ENCODE measurements at places on chromosomes 16 and 17.
A peak's percentile ranks its signal among the peaks of the same experiment; 100 is the strongest.

GRCh38 chr16:56399486-56399885, 25.9 kb downstream of the AMFR start:
- no peak for DNase-seq

DNA sequence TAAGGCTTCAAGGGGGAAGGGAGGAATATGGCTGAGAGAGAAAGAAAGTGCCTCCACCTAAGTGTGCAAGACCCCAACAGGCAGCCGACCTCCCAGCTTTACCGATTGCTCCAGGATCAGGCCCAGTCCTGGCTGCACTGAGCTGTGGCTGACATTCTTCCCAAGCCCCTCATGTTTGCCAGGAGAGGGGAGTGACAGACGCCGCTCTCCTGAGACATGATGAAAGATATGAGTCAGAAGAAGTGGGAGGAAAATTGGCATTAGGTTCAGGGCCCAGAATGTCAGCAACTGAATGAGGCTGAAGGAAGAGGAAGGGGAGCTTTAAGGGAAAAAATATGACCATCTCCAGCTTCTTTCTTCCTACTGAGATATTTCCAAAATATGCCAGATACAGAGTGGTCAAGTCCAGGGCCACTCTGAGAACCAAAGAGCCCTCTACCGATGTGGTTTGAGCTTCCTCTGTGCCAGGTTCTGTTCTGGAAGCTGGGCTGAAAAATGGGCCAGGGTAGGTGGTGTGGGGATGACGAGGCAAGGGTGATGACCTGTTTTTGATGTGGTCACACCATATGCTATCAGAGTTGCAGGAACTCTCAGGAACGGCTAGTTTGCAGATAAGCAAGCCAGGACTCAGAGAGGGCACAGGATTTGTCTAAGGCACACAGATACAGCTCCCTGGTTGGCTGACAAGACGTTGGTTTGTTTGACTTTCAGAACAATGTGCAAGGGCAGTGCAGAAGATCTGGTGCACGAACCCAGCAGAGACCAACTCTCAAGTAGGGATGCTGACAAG, 176.7 kb downstream of the SOX9 start:
- DNase-seq = no peak

DNA sequence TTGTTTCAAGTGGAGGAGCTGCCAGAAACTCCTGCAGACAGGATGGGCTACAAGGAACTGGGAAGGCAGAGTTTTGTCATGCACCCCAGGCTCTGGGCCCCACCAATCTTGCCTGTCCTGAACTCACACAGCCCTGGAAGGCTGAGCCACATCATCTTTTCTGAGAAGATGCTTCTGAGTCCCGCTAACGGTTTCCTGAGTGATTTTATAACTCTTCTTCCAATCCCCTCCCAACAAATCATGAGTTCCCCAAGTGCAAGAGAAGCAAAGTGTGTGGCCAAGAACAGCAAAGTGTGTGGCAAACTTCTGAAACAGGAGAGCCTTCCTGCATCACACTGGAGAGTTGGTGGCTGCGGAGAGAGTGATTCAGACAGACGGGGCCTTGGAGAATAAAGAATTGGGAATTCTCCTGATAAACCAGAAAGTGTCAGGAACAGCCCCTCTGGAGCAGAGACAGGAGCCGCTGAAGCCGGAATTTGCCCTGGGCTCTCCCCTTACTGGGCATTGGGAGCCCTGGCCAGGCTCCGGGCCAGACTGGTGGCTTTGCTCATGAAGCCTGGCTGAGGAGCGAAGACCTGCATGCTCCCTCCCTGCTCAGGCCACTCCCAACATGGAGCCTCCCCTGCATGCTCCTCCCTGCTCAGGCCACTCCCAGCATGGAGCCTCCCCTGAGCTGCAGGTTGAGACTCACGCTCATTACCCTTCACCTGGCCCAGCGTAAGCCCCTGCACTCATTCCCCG, 47.2 kb downstream of the PITPNM3 start:
- DNase-seq = no peak

- no peak for DNase-seq
Measured at GRCh38 chr16:67186550-67186950, 2.8 kb upstream of the MATCAP1 start.

- no peak for DNase-seq
Measured at GRCh38 chr16:89570342-89570923, 5.1 kb upstream of the CPNE7 start.

DNA sequence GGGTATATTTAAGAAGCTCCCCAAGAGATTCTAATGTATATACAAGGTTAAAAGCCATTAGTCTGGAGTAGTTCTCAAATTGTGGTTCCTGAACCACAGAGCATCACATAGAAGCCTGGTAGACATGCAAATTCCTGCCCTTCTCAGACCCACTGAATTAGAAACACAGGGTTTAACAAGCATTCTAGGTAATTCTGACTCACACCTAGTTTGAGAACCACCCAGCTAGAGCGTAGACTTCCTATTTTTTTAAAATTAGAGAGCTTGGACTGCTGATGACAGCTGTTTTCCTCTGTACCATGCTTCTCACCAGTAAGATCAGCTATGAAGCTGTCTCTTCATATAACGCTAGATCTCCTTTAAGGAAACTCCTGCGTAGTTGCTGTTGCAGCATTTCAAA, 50.6 kb downstream of the HS3ST3B1 start:
- DNase-seq = no peak

DNA sequence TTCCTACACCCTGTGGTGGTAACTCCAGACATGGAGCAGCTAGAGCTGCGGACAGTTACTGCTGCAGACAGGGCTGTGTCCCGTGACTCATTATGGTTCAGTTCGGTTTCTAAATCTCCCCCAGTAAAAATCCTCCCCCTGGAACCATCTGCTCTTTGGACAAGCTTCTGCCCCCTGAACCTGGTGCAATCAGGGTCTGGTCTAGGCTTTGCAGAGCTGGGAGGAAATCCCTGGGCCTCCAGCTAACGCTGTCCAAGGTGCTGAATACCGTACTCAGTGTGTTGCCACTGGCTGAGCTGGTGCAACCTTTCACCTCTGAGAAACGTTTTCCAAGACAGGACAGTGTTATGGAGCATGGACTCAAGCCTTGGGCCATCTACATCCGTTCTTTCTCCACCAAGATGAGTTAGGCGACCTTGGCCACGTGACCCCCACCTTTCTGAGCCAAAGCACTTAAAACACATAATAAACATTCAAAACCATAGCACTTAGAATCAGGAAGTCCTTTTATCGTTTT, 142.0 kb downstream of the CPPED1 start:
- DNase-seq = no peak

DNA sequence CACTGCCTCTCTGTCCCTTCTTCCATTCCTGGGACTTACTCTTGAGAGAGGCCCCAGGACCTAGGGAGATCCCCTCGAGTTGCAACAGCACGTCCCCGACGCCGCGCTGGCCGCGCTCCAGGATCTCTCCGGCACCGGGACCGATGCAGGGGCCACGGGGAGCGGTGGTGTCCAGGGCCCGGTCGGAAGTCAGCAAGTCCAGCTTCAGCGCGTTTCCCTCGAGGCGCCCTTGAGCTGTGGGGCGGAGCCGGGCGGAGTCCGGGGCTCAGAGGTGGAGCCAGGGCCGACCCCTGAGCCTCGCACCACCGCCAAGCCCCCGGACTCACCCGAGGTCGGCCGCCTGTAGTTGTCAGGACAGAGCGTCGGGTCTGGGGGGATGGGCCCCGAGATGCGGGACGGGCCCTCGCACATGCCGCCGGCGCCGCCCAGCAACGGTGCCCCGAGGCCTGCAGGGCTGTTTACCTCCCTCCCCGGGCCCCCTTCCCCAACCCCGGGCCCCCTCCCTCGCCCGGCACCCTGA, 458 bp downstream of the ENKD1 start:
- DNase-seq = no peak

- DNase-seq = no peak
Measured at GRCh38 chr16:64019339-64019738, 1102.5 kb downstream of the CDH11 start.

- DNase-seq = no peak
Measured at GRCh38 chr17:72338304-72338703, 217.5 kb downstream of the SOX9 start.

GRCh38 chr16:17404941-17405689, 65.6 kb downstream of the XYLT1 start:
- DNase-seq = peak; percentile 90

GRCh38 chr16:48617711-48618148, 7.8 kb upstream of the N4BP1 start:
- no peak for DNase-seq

- no peak for DNase-seq
Measured at GRCh38 chr17:30905742-30906100, 317 bp downstream of the TEFM start.

- DNase-seq = no peak
Measured at GRCh38 chr17:27531469-27531961, 75.3 kb downstream of the KSR1 start.

GRCh38 chr17:50361561-50362480, 11.2 kb downstream of the MRPL27 start:
- no peak for DNase-seq

GRCh38 chr16:65889533-65889966, 476.9 kb upstream of the CDH5 start:
- DNase-seq = no peak

GRCh38 chr17:56641894-56642293, 48.4 kb downstream of the NOG start:
- DNase-seq = no peak

GRCh38 chr17:10112962-10113361, 85.4 kb downstream of the GAS7 start:
- no peak for DNase-seq

DNA sequence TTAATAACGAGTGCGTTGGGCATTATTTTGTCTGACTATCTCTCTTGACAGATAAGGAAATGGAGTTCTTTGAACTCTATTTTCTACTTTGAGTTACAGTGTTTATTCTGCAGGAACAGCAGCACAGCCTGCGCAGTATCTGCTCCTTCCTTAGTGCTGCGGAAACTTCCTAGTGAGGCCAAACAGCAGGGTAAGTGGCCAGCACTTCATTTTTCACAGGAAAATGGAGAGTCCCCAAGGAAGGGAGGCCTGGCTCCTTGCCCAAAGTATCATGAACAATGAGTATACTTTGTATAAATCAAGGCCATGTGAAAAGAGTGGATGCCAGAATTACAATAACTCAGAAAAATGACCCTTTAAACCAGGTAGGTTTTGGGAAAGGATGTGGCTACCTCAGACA, 140.6 kb downstream of the VPS53 start:
- DNase-seq = no peak

DNA sequence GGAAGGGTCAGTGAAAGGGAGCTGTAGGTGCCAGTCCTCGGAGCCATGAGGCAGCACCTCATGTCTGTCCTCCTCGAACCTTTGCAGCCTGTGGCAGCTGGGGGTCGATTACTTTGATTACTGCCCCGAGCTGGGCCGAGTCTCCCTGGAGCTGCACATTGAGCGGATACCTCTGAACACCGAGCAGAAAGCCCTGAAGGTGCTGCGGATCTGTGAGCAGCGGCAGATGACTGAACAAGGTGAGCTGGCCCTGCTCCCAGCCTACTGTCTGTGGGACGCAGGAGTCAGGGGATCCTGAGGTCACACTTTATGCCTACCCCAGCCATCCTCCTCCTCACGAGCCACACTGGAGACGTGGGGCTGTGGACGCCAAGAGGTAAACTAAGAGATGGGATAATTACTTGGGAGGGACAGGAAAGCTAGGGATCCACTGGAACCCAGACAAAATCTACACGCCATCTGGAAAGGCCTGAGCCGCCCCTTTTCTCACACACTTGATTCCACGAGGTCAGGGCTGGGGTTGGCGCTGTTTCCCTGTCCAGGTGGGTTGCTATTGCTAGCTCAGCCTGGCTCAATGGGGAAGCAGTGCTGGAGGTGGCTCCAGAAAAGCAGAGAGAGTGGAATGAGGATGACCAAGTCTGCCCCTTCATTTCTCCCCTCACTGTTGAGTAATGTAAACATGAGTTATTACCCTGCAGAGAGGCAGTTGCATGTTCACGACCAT, 26.4 kb downstream of the NUP85 start:
- peak; percentile 17 for DNase-seq

DNA sequence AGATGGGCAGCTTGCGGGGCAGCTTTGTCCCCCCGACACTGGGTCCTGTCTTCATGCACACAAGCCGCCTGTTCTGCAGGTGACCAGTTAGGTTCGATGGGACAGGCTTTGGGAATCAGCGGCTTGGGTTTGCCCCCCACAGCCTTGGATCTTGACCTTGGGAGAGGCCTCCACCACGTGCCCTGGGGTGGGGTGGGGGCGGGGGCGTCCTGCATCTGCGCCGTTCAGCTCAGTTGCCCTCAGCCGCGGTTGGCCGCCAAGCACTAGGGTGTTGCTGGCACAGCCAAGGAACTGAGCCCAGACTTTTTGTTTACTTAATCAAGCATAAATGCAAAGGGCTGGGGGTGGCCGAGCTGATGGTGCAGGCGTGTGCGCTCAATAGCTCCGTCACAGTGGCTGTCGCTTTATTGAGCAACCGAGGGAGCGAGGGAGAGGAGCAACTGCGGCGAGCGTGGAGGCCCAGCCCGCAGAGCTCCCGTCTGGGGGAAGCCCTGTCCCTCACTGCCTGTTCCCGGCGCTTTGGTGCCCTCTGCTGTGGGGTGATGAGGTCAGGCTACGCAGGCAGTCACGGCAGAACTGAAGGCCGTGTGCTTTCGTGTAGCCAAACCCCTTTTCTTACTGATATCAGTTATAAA, 33.9 kb downstream of the JPH3 start:
- DNase-seq = peak; percentile 61

DNA sequence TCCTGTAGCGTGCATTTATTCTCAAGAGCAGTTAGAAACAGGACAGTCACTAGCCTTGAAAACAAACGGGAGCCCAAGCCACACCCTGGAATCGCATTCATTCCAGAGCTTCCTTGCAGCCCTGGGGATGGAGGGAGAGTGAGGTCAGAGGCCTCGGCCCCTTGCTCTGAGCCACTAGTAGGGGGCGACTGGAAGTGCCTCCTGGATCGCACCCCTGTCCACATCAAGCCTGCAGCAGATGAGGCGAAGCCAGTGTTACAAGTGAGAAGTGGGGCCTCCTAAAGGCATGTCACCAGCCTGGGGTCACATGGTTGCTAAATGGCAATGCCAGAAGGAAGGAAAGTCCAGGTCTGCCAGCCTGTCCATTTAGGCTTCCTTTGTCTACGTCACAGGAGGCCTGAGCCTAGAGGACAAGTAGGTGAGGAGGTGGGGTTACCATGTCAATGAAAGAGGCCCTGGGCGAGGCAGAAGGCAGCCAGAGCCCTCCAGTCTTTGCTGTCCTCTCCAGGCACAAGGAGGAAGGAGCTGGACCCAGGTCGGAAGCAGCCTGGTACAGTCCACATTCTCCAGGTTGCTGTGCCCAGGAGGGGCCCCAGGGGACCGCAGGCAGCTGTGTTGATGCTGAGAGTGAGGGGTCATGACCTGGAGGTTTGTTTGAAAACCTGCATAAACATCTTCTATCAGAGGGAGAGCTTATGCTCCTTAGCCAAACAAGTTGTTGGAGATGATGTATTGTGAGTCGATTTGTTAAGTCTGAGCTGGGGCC, 3.0 kb upstream of the RCVRN start:
- no peak for DNase-seq

GRCh38 chr17:50539762-50540559, 7.0 kb upstream of the SPATA20 start:
- DNase-seq = no peak

DNA sequence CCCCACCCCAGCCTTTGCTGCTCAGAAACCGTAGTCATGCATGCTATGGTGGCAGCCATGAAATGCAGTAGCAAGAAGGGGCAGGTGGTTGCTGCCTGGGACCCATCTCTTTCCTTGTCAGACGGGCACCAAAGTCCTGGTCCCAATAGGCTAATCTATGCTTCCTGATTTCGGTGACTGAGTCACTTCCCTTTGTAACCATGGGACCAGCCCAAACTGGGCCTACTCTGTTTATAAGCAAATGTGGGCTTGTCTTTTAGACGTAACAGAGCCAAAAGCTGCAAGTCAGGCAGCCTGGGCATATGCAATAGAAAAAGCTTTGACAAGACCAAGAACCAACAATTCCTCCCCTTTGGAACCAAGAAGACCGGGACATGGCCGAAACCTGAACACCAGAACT, 99.1 kb upstream of the RBBP6 start:
- DNase-seq = no peak

GRCh38 chr17:31286587-31286986, 10.5 kb downstream of the OMG start:
- no peak for DNase-seq
